ENCODE measurements at places on chromosomes 12 and 14.

DNA sequence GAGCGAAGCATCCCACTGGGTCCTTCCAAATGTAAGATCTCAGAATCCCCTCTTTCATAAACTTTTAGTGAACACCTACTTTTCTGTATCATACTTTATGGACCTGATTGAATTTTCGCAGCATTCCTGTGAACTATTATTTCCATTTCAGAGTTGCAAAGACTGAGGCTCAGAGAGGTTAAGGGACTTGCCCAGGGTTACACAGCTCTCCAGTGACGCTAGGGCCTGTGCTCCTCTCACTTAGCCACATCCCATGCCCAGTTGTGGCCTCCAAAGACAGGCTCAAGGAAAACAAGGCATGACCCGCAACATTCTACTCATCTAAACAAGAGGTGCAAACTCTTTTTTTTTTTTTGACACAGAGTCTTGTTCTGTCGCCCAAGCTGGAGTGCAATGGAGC lies 25.9 kb upstream of the SPPL3 start:
- no peak for DNase-seq

- DNase-seq, result no peak
Measured at GRCh38 chr12:77494296-77494695, 336.4 kb upstream of the NAV3 start.

- no peak for DNase-seq
Measured at GRCh38 chr14:50529288-50530179, 2.8 kb downstream of the MAP4K5 start.

DNA sequence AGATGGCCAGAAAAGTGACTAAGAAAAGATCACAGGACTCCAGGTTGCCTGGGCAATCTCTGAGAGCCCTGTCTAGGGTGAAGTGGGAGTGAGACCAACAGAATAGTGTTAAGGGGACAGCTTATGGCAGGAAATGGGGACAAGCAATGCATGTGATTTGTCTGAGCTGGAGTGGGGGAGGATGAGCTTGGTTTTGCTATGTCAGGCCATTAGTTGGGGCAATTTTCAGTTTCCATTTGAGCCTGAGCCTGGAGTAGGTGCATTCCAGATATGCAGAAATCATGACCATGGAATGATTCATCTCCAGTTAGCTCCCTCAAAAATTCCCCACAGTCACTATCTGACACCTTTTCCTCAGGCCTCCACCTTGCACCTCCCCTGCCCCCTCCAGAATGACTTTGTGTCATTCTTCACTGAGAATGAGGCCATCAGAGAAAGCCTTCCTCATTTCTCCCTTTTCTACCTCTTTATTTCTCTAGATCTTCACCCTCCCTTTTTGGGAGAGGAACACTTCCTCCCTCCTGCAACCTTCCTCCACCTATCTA lies 150.9 kb upstream of the PLEKHG7 start:
- DNase-seq, result peak; percentile 98

DNA sequence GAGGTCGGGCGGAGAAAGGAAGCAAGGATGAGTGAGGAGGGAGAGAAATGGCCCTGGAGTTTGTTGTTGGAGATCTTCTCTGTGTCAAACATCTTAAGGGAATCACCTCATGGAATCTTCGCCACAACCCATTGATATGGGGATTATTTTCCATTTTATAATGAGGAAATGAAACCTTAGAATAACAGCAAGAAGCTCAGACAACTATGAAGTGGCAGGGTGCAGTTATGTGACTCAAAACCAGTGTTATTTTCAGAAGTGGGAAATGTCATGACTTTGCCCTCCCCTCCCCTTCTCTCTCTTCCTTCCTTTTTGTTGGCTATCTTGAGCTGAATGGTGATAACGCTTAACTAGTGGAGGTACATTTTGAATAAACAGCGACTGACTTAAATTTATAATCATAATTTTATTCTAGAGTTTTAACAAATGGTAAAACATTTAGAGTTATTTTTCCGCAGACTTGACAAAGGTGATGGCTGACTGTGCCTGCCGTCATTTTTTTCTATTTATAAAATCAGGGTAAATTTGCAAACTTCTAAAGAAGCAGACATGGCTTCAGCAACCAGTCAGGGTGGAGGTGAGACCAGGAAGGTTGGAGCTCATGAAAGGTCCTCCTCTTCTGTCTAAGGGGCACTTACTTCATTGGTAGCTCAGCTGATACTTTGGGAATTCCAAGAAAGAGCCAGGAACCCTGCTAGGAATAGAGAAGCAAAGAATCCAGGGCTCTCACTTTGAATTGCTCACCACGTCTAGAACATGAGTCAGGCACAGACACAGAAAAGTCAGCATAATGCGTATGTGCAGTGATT lies 232.4 kb downstream of the RGS6 start:
- DNase-seq, result no peak

- DNase-seq, result peak; percentile 15
Measured at GRCh38 chr14:93655078-93655750, 133.1 kb downstream of the PRIMA1 start.

DNA sequence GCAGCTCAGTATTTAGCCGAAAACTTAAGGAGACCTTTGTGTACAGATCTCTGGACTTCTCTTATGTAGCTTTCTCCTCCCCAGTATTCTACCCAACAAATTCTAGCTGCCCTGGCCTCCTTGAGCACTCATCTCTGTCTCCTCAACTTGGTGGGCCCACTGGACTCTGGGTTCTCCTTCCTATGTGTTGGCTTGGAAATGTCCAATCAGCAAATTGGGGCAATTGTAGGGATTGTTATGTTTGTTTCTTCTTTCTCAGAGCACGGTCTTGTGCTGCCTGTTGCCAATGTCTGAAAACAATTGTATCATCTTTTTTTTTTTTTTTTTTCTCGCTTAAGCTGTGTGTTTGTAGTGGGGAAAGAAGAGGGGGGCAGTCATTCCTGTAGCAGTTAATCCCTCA lies 30.2 kb downstream of the NTN4 start:
- DNase-seq, result no peak

DNA sequence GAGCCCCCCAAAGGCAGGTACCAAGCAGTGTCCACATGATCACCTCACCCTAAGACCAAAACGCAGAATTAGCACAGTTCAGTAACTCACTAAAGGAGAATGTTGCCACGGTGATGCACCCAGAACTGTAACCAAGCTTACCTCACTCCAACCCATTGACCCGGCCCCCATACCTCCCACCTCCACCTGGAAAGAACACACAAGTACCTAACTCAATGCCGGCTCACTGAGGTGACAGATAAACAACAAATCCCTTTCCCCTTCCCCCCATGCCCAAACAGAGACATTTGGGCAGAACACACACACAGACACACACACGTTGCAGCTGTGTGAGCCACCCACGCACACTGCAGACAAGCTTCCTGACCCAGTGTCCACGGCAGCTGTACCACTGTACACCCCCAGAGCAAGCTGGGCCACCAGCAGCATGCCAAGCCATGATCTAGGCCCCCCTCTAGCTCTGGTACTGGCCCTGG lies 1.3 kb downstream of the RAPGEF3 start:
- no peak for DNase-seq

GRCh38 chr12:54338698-54339296 lies 13.9 kb downstream of the COPZ1 start:
- no peak for DNase-seq

DNA sequence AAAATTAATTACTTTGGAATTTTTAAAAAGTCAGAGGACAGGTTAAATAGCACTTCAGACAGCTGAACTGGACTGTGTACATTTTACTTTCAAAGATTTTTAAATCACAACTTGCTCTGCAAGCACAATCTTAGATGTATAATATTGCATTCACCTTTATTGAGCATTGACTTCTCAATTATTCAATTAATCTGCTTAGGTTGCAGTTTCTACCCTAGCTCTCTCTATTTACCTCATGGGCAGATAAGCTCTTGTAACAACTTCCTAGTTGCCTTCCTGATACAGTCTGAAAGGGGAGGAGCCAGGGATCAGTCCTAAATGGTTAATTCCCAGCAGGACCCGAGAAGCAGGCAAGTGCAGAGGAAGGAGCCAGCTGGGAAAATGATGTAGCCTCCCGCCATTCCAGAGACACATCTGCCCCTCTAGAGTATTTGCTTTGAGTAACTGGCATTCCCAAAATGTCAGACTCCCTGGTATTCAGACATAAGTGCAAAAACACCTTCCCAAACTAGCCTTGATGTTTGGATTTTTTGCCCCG lies 302.8 kb downstream of the GALC start:
- no peak for DNase-seq

- peak; percentile 50 for DNase-seq
Measured at GRCh38 chr12:39103552-39104165, 198.3 kb upstream of the CPNE8 start.

- peak; percentile 88 for DNase-seq
Measured at GRCh38 chr12:123164222-123164621, 13.3 kb upstream of the PITPNM2 start.

GRCh38 chr12:32039347-32039746 lies 67.3 kb upstream of the BICD1 start:
- DNase-seq, result no peak

DNA sequence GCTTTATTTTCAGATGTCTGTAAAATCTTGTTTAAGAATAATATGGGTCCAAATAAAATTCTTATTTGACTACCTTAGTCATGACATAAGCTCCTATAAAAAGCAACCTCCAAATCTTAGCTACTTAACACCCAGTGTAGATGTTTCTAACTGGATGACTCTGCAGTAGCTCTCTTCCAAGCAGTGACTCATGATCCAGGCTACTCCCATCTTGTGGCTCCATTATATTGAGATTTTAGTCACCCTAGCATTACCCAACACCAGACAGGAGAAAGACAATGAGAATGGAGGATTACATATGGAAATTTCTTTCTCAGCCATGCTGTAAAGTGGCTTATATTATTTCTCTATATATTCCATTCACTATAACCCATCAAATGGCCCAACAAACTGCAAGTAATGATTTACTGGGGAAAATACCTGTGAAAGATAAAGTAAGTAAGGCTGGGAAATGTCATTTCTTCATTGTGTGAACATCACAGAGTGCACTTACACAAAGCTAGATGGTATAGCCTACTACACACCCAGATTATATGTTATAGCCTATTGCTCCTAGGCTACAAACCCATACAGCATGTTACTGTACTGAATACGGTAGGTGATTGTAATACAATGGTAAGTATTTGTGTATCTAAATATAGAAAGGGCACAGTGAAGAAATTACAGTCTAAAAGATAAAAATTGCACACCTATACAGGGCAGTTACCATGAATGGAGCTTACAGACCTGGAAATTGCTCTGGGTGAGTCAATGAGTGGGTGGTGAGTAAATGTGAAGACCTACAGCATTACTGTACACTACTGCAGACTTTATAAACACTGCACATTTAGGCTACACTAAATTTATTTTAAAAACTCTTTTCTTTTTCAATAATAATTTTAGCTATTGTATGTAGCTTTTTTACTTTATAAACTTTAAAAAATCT lies 163.2 kb downstream of the DYRK2 start:
- DNase-seq, result peak; percentile 70

DNA sequence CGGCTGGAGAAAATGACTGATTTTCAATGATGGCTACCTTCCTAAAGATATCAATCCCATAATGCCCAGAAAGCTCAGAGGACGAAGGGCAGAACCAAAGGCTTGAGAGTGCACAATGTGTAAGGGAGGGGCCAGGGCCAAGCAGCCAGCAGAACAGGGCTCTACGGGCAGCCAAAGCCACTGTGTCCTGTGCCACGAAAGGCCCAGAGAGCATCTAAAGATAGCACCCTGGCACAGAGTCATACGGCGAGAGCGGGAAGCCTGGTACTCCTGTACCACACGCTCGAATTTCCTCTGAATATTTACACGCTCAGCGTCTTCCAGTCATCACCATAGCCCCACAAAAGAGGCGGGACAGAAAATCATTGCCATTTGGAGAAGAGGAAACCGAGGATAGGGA lies 39.5 kb downstream of the PRMT8 start:
- DNase-seq, result no peak

DNA sequence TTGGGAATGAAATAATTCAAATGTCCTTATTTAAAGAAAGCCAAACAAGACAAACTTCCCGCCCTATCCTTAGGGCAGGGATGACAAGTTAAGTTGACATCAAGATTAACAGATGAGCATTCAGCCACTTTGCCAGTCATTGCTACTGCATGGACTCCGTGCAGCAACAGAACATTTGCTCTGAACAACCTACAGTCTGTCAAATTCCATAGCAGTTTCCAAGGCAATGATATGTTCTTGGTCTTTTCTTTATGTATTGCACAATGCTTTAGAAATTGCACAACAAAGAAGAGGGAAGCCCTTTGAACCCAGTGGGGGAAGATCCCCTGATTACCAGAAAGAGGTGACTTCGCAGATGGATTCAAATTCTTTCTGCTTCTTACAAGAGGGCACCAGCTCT lies 269.8 kb downstream of the BCAT1 start:
- peak; percentile 35 for DNase-seq

GRCh38 chr14:90740081-90740480 lies 76.1 kb downstream of the TTC7B start:
- DNase-seq, result no peak

- DNase-seq, result no peak
Measured at GRCh38 chr12:107319533-107320032, 226.2 kb upstream of the CRY1 start.

DNA sequence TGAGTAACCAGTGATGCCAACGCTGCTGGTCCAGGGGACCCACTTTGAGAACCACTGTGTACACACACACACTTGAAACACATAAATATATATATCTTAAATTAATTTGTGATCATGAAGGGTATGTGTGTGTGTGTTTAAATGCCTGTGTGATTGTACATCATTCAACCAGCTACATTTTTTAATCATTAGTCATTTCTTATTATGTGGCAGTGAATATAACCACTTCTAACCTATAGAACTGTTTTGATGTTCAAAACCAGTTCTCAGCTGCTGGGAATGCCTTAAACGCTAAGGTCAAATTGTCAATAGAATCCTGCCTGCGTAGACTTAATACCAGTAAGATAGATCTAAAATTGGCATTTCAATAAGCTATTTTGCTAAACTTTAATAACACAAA lies 330.0 kb downstream of the SYT1 start:
- no peak for DNase-seq

GRCh38 chr12:95337146-95337545 lies 119.5 kb downstream of the VEZT start:
- DNase-seq, result no peak

- no peak for DNase-seq
Measured at GRCh38 chr12:6824085-6824775, 2.6 kb downstream of the GPR162 start.

DNA sequence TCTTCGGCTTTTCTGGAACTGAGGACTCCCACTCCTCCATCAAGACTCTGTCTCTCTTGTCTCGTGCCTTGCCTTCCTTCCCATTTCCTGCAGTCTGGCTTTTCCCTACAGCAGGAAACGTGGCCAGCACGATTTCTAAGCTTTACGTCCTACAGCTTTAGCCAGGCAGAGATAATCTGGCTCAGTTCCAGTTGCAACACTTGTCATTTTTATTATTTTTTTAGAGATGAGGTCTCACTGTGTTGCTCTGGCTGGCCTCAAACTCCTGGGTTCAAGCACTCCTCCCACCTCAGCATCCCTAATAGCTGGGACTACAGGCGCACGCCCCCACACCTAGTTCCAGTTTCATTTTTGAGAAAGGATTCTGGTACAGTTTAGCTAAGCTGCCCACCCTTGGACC lies 19.9 kb downstream of the CALM1 start:
- no peak for DNase-seq

Measured in epithelial cell of proximal tubule (primary cell).